Adipose tissue (tissue), 3 donors: ENCODE measurements at places on chromosomes 3 and 15. TPM values are rescaled to one million over a fixed set of nuclear protein-coding genes. Genes with fewer than 3 reads are reported as not detected.

The DPPA2 gene
- not detected for polyA plus RNA-seq

The MITF gene
- polyA plus RNA-seq = 7.3 TPM

The TTLL13 gene
- not detected for polyA plus RNA-seq

The TMEM212 gene
- polyA plus RNA-seq = not detected

The RHO gene
- not detected for polyA plus RNA-seq

The HCN4 gene
- polyA plus RNA-seq = 0.05 TPM

The CEP19 gene
- 0.88 TPM for polyA plus RNA-seq

The SMCO1 gene
- polyA plus RNA-seq = not detected

The GOLGA6D gene
- polyA plus RNA-seq = not detected

The TMEM62 gene
- polyA plus RNA-seq = 10.3 TPM

The C3orf85 gene
- polyA plus RNA-seq = not detected

The CLDN16 gene
- polyA plus RNA-seq = 0.28 TPM

The CKMT1A gene
- 3.6 TPM for polyA plus RNA-seq

The GCHFR gene
- polyA plus RNA-seq = 96.5 TPM

The LYSMD2 gene
- 6.5 TPM for polyA plus RNA-seq

The GPR176 gene
- 0.68 TPM for polyA plus RNA-seq

The GRIP2 gene
- polyA plus RNA-seq = 0.49 TPM

The CADPS gene
- 10.5 TPM for polyA plus RNA-seq

The SLC28A2 gene
- polyA plus RNA-seq = 0.59 TPM

The CCR8 gene
- polyA plus RNA-seq = not detected

The FOXB1 gene
- polyA plus RNA-seq = not detected

The SLCO3A1 gene
- 10.3 TPM for polyA plus RNA-seq

The SH3GL3 gene
- polyA plus RNA-seq = 0.13 TPM
